ENCODE measurements at places on chromosomes 1 and 21. TPM values are rescaled to one million over a fixed set of nuclear protein-coding genes. Genes with fewer than 3 reads are reported as not detected.

GRCh38 chr21:33036430-33037162 is 10.9 kb downstream of the OLIG2 start:
- no peak overlapping the region for H3K4me3 ChIP-seq
- H3K27me3 ChIP-seq: no peaks in the 10 kb centered on the region
- H3K4me1 ChIP-seq: no peaks in the 10 kb centered on the region
- no peaks in the 10 kb centered on the region for H3K36me3 ChIP-seq

- no peak for DNase-seq
- H3K4me1 ChIP-seq: no peaks in the 10 kb centered on the region
- H3K36me3 ChIP-seq: no peaks in the 10 kb centered on the region
- H3K4me3 ChIP-seq: no peak overlapping the region
- H3K27ac ChIP-seq: no peak overlapping the region
- no peaks in the 10 kb centered on the region for H3K27me3 ChIP-seq
Observed at GRCh38 chr1:52588535-52588934, 13.6 kb upstream of the GPX7 start.

GRCh38 chr21:21146587-21147373 is 148.6 kb downstream of the NCAM2 start:
- no peaks in the 10 kb centered on the region for H3K27me3 ChIP-seq
- no peaks in the 10 kb centered on the region for H3K4me1 ChIP-seq
- H3K36me3 ChIP-seq: no peaks in the 10 kb centered on the region

- H3K4me1 ChIP-seq: no peaks in the 10 kb centered on the region
- no peak overlapping the region for H3K4me3 ChIP-seq
- no peaks in the 10 kb centered on the region for H3K36me3 ChIP-seq
- no peak for DNase-seq
- H3K27ac ChIP-seq: no peak overlapping the region
Observed at GRCh38 chr1:230891413-230891812, 23.1 kb upstream of the C1orf198 start.

DNA sequence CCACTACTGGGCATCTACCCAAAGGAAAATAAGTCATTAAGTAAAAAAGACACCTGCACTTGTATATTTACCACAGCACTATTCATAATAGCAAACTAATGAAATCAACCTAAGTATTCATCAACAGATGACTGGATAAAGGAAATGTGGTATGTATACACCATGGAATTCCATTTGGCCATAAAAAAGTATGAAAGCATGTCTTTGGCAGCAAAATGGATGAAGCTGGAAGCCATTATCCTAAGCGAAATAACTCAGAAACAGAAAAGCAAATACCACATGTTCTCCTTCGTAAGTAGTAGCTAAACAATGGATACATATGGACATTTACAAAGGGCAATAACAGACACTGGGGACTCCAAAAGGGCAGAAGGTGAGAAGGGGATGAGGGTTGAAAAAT is 485.7 kb upstream of the BRINP3 start:
- DNase-seq: no peak
- H3K36me3 ChIP-seq: no peaks in the 10 kb centered on the region
- no peak overlapping the region for H3K27ac ChIP-seq
- H3K4me3 ChIP-seq: no peak overlapping the region

DNA sequence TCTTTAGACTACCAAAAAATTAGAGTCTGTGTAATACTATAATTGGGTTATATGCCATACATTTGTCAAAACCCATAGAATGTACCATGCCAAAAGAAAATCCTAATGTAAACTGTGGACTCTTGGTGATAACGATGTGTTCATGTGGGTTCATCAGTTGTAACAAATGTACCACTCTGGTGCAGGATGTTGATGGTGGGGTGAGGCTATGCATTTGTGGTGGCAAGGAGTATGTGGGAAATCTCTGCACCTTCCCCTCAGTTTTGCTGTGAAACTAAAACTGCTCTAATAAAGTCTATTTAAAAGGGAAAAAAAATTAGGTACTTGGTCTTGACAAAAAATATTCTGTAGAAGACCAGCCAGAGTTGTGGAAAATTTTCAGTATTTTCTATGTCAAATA is 43.4 kb downstream of the INKA2 start:
- no peak for DNase-seq
- H3K27ac ChIP-seq: no peak overlapping the region
- no peak overlapping the region for H3K4me3 ChIP-seq
- no peaks in the 10 kb centered on the region for H3K27me3 ChIP-seq
- no peaks in the 10 kb centered on the region for H3K4me1 ChIP-seq

GRCh38 chr1:20426923-20427322 is 59.1 kb downstream of the CAMK2N1 start:
- no peak overlapping the region for H3K4me3 ChIP-seq
- no peak for DNase-seq
- H3K27ac ChIP-seq: no peak overlapping the region
- no peaks in the 10 kb centered on the region for H3K4me1 ChIP-seq

GRCh38 chr1:28671254-28671780 is 2.7 kb downstream of the GMEB1 start:
- DNase-seq: no peak
- H3K4me3 ChIP-seq: no peak overlapping the region
- peaks cover 23% of the 10 kb centered on the region for H3K4me1 ChIP-seq
- H3K36me3 ChIP-seq: no peaks in the 10 kb centered on the region

GRCh38 chr21:15560383-15561056 is 169.3 kb upstream of the USP25 start:
- no peak overlapping the region for H3K4me3 ChIP-seq
- no peak overlapping the region for H3K27ac ChIP-seq
- no peaks in the 10 kb centered on the region for H3K36me3 ChIP-seq
- no peak for DNase-seq
- H3K4me1 ChIP-seq: no peaks in the 10 kb centered on the region

DNA sequence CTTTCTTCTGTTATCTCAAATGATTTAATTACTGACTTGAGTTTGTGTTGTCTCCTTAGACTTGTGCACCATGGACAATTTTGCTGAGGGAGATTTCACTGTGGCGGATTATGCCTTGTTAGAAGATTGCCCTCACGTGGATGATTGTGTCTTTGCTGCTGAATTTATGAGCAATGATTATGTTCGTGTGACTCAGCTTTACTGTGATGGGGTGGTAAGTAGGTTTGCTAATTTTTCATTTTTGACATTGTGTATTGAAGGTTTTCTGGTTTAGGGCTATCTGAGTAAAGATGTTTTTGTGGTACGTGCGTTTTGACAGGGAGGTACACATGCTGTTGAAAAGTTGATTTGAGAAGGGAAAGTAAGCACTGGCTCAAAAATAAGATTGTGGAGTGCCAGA is 14.1 kb downstream of the TTC3 start:
- no peak for DNase-seq
- no peaks in the 10 kb centered on the region for H3K36me3 ChIP-seq
- H3K27me3 ChIP-seq: no peaks in the 10 kb centered on the region
- no peak overlapping the region for H3K27ac ChIP-seq

DNA sequence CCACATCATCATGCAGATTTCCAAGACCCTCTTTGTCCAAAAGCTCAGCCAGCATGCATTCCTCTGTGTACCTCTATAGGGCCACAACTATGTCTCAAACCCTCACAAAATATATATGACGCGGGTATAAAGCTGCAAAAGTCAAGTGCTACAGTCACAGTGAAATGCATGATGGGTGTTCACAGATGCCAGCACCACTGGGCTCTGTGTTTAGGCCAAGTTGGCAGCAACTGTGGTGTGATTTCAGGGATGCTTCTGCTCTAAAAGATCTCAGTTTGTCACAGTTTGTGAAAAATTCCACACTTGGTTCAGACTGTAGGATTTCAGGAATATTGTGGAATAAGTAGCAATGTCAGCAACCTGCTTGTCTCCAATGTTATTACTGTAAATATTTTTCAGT is 23.9 kb upstream of the SELP start:
- no peak for DNase-seq
- H3K27ac ChIP-seq: no peak overlapping the region
- H3K27me3 ChIP-seq: no peaks in the 10 kb centered on the region
- no peak overlapping the region for H3K4me3 ChIP-seq
- H3K4me1 ChIP-seq: no peaks in the 10 kb centered on the region
- no peaks in the 10 kb centered on the region for H3K36me3 ChIP-seq

DNA sequence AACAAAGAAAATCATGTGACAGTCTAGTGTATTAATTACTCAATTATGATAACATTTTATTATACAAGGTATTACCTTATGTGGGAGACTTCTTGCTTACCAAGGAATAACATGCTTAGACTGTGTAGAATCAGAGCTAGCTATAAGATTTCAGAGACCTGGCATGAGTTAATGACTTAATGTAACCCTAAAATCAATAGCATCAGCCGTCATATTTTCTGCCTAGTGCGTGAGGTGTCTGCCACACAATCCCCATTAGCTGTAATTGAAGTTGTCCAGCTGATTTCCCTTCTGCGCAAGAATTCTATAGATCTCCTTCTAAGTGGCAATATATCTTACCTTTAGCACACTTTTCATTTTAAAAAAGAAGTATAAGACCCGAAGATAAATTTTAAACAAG is 28.8 kb downstream of the CHODL start:
- H3K4me3 ChIP-seq: no peak overlapping the region
- H3K4me1 ChIP-seq: no peaks in the 10 kb centered on the region
- no peaks in the 10 kb centered on the region for H3K27me3 ChIP-seq
- H3K36me3 ChIP-seq: no peaks in the 10 kb centered on the region

- H3K4me1 ChIP-seq: no peaks in the 10 kb centered on the region
- no peak for DNase-seq
- no peaks in the 10 kb centered on the region for H3K36me3 ChIP-seq
- H3K27ac ChIP-seq: no peak overlapping the region
Observed at GRCh38 chr1:41411229-41411628, 50.0 kb downstream of the FOXO6 start.

GRCh38 chr1:201096041-201096461 is 16.2 kb downstream of the CACNA1S start:
- H3K36me3 ChIP-seq: no peaks in the 10 kb centered on the region
- no peak for DNase-seq
- no peak overlapping the region for H3K27ac ChIP-seq
- H3K27me3 ChIP-seq: no peaks in the 10 kb centered on the region
- H3K4me3 ChIP-seq: no peak overlapping the region

- H3K27ac ChIP-seq: no peak overlapping the region
- H3K27me3 ChIP-seq: no peaks in the 10 kb centered on the region
- DNase-seq: no peak
Observed at GRCh38 chr1:150444232-150444631, 43.0 kb upstream of the TARS2 start.

DNA sequence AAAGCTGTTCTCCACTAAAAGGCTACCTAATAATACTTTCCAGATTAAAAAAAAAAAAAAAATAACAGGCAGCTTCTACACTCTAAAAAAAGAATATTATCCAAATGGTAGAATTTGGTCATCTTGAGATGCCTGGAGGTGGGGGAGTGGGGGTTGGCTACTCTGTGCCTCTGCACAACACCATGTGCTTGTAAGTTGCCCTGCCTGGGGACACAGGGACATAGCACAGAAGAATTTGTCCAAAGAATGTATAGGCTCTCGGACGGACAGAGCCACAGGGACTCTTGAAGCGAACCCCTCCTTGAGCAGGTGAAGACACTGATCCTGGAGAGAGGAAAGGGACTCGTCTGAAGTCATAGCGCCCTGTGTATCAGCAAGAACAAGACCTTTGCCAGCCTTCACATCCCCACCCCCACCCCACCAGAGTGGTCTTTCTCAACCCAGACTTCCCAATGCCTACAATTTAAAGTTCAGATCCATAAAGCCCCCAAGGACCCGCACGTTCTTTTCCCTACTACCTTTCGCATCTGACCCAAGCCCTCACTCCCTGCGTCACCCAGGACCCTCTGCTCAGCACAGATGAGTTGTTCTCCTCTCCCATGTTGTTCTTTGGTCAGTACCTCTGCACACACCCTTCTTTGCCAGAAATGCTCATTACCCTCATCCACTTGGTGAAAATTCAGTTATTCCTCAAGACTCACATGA is 72.6 kb downstream of the LGR6 start:
- no peak for DNase-seq
- H3K4me1 ChIP-seq: no peaks in the 10 kb centered on the region
- no peaks in the 10 kb centered on the region for H3K36me3 ChIP-seq

- no peaks in the 10 kb centered on the region for H3K36me3 ChIP-seq
- H3K27ac ChIP-seq: peak overlapping the region; percentile 61
- no peak overlapping the region for H3K4me3 ChIP-seq
- DNase-seq: no peak
- H3K27me3 ChIP-seq: no peaks in the 10 kb centered on the region
Observed at GRCh38 chr1:246681900-246682895, 42.0 kb upstream of the SCCPDH start.

DNA sequence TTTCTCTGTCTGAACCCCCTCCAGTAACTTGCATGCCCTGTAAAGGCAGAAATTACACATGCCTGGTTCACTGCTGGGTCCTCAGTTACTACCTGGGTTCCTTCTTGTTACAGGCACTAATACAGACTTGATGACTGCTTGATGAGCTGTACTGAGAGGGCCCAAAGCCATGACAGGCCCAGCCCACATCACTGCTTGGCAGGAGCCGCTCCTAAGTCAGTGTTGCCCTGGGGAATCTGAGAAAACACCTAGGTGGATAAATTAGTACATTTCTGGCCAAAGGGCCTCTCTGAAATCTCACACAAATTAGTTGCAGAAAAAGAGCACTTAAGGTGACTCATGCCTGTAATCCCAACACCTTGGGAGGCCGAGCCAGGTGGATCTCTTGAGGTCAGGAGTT is 37.8 kb upstream of the IRF2BP2 start:
- H3K4me3 ChIP-seq: no peak overlapping the region
- no peak for DNase-seq
- no peaks in the 10 kb centered on the region for H3K4me1 ChIP-seq
- no peak overlapping the region for H3K27ac ChIP-seq

Gene DUSP23
- 106 TPM for total RNA-seq

Gene LRRC8C
- 5.4 TPM for total RNA-seq

Gene CCDC185
- total RNA-seq: not detected

Gene VANGL2
- total RNA-seq: 11.0 TPM

Gene FCRL5
- 0.49 TPM for total RNA-seq

Gene LCE3E
- 2.2 TPM for total RNA-seq

Gene VSIG8
- total RNA-seq: not detected
